A172 (cell line): ENCODE measurements at places on chromosomes 13 and 19. TPM values are rescaled to one million over a fixed set of nuclear protein-coding genes. Genes with fewer than 3 reads are reported as not detected.
A peak's percentile ranks its signal among the peaks of the same experiment; 100 is the strongest.

The ZFP36 gene
- total RNA-seq = 0.50 and 1.5 TPM in 2 replicates

The CEACAM19 gene
- not detected in 2 replicates for total RNA-seq

The FFAR3 gene
- not detected in 2 replicates for total RNA-seq

The FAM83E gene
- total RNA-seq = 0.07 TPM in 1 of 2 replicates, not detected in the other

The PLIN4 gene
- 0.17 TPM in 2 replicates for total RNA-seq

The POLRMT gene
- total RNA-seq = 42.7 and 58.4 TPM in 2 replicates

The ZNF66 gene
- total RNA-seq = 1.3 and 1.5 TPM in 2 replicates

The APC2 gene
- total RNA-seq = 0.79 and 5.5 TPM in 2 replicates

The ZIC2 gene
- 4.7 and 5.5 TPM in 2 replicates for total RNA-seq

The SIAH3 gene
- not detected in 2 replicates for total RNA-seq

The ZIK1 gene
- not detected in 2 replicates for total RNA-seq

The EDNRB gene
- not detected in 2 replicates for total RNA-seq

The MUC16 gene
- total RNA-seq = 0.02 TPM in 1 of 2 replicates, not detected in the other

The MBD3L4 gene
- total RNA-seq = not detected in 2 replicates

The ZNF578 gene
- total RNA-seq = not detected in 2 replicates

The NDUFA13 gene
- total RNA-seq = 43.2 and 101 TPM in 2 replicates

DNA sequence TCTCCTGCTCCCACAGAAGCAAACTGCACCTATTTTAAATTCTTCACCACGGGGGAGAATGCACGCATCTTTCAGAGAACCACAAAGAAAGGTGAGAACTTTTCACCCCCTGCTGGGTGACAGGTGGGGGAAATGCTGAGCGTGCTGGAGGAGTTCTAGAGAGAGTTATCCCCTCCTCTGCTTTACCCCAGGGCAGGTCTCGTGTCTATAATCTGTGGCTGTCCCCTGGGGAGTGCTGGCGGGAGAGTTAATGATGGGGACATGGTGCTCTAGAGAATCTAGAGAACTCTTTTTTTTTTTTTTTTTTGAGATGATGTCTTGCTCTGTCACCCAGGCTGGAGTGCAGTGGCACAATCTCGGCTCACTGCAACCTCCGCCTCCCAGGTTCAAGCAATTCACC lies 6.8 kb downstream of the CACNG6 start:
- no peak for DNase-seq

- no peak for DNase-seq
These were observed 904 bp upstream of the SOX1 start for GRCh38 chr13:112065867-112066623.

DNA sequence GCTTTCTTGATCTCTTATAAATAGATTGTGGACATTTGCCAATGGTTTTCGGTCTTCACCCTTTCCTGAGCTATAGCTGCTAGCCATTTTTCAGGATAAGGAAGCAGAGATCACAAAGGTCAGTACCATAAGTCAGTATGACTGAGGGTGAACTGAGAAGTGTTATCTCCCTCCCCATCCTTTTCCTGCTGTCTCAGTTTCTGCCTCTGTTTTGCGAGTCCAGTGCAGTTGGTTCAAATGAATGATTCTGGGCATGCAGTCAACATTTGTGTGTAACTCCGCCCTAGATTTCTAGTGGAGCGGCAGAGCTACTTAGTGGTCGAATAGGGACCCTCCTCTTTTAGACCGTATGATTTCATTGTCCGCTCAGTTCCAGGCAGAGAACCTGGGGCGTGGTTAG lies 460.8 kb upstream of the ARGLU1 start:
- no peak for DNase-seq

- no peak for DNase-seq
These were observed 22.1 kb upstream of the GGACT start for GRCh38 chr13:100610391-100611347.

GRCh38 chr19:17755443-17755890 lies 4.2 kb downstream of the FCHO1 start:
- no peak for DNase-seq

- DNase-seq = no peak
These were observed 19.0 kb downstream of the MAN2B1 start for GRCh38 chr19:12647490-12648071.

DNA sequence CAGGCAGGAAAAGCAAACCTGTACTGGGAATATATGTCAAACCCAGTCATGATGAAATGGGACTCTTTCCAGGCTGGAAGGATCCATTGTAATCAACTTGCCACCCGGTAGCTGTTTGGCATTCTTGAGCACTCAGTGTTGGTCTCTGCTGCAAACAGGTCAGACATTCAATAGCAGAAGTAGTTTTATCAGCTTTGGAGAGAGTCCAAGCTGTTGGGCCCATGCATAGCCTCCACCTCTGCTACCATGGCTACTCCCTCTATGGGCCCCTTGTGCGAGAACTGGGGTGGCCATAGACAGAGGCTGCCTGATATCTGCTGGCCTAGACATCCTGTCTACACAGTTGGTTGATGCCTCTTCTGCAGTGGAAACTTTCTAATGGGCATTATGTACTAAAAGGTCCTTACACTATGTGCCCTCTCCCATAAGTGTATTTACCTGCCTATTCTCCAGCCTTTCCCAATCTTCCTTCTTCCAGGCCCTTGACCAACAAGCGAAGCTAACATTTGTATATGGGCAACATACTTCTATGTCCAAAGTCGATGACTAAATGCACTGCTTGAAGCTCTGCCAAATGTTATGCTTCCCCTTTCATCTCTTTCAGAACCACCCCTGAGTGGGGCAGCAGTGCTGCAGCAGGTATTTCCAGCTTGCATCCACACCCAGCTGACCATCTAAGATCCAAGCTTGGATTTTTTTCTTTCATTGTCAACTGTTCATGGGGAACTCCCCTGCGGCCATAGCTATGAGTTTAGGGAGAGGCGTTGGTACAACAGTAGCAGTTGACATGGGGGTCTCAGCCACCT lies 5.3 kb upstream of the RNF6 start:
- DNase-seq = no peak

- DNase-seq = no peak
These were observed 28.9 kb downstream of the OR10H4 start for GRCh38 chr19:15977690-15978089.

DNA sequence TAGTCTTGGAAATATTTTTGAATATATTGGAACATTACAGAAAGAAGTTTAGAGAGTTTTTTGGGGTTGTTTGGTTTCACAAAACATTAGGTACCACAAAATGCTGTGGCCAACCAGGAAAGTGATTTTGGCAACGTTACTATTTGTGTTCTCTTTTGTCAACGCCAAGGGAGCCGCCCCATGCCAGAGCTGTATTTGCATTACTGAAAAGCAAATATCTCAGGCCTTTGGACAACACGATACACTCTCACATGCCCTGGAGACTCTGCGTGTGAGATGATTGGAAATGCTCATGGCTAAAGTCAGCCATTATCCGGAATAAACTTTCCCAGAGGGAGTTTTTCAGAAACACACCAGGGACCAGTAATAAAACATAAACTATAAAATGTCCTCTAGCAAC lies 324.6 kb downstream of the SHISA2 start:
- DNase-seq = no peak

DNA sequence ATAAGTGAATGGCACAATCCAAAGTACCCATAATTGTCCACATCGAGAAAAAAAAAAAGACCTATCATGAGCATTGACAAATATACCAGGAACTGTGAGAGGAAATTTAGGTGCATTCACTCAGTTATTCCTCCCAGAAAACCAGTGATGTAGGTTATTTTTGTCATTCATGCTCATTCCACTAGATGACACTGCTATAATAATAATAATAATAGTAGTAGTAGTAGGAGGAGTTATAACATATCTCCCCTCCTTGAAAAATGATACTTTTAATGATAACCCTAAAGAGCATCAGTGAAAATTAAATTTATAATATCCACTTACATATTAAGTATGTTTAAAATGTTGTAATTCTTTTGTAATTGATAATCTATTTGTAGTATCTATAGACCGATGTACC lies 463.9 kb upstream of the MIR17HG start:
- no peak for DNase-seq

- DNase-seq = peak; percentile 40
These were observed 54.1 kb downstream of the WDFY2 start for GRCh38 chr13:51638216-51638871.

DNA sequence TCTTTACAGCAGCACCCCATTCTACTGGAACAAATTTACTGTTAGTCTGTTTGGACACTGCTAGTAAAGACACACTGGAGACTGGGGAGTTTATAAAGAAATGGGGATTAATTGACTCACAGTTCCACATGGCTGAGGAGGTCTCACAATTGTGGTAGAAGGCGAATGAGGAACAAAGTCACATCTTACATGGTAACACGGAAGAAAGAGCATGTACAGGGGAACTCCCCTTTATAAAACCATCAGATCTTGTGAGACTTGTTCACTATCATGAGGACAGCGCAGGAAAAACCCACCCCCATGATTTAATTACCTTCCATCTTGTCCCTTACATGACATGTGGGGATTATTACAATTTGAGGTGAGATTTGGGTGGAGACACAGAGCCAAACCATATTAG lies 1204.2 kb downstream of the SLITRK1 start:
- DNase-seq = no peak

GRCh38 chr19:32392901-32393300 lies 12.7 kb upstream of the DPY19L3 start:
- DNase-seq = no peak

DNA sequence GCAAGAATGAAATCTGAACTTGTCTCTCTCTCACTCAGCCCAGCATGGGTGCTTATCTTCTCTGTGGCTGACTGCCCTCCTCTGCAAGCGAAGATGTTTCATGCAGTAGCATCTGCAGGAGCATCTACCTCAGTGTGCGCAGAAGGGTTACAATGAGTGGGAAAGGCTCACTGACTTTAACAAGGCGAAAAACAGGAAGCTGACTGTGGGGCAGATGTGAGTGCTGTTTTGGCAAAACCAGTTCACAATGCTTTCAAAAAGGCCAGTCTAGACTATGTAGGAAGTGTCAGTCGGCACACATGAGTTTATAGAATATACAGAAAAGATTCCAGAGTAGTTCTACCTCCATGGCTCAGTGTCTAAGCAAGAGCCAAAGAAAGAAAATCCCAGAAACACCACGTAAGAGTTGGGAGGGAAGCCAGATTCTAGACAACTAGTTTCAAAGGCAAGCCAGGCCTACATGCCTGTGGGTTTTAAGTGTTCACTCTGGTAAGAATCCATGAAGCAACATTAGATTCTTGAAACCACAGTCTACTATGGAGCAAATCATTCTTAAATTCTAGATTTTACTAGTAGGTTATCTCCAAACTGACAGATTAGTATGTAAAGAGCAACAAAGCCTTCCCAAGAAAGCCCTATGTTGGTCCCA lies 124.5 kb downstream of the ABCC4 start:
- DNase-seq = no peak

- DNase-seq = no peak
These were observed 482.0 kb downstream of the UQCRFS1 start for GRCh38 chr19:28730791-28731512.

DNA sequence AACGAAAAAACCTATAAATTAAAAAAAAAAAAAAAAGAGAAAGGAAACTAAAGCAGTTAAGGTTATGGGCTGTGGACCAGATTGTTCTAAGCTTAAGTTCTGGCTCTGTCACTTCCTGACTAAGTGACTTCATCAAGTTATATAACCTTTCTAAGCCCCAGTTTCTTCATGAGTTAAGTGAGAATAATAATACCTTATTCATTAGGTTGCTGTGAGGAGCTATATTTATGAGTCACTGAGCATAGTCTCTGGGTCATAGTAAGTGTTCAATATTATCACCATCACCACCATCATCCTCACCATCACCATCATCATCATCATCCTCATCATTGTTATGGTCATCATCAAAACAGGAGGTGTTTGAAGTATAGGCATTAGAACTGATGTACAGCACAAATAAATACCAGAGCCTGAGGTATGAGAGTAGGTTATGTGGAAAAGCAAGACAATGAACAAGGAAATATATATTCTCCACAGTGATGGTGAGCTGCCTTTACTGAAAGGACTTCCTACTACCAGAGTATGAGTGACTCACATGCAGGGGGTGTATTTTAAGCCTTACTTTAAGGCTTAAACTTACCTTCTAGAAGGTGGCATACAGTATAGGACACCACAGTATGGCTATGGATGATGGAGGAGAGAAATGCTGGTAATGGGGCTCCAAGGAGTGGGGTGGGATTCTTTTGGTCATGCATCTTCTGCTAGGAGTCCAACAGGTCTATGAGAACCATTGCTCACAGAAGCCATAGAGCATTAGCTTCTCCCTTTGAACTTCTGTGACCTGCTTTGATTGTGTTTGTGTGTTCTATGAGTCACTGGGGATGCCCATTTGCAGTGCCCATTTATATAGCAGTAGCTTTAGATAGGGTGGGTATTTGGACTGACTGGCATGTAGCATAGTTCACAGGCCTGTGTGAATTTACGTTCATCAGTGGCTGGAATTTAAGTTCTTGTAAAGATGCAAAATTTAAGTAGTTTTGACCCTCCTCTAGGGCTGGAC lies 104.4 kb downstream of the KLF5 start:
- DNase-seq = no peak

- no peak for DNase-seq
These were observed 169.8 kb downstream of the SPRY2 start for GRCh38 chr13:80171096-80171495.
